ENCODE measurements at places on chromosomes 2 and 18. TPM values are rescaled to one million over a fixed set of nuclear protein-coding genes. Genes with fewer than 3 reads are reported as not detected.

The COL3A1 gene
- 0.17 TPM for total RNA-seq

The HOXD12 gene
- not detected for total RNA-seq

The PTH2R gene
- 0.19 TPM for total RNA-seq

The TMEFF2 gene
- total RNA-seq: 1.5 TPM

The RAB27B gene
- total RNA-seq: 0.31 TPM

The ST6GAL2 gene
- 25.7 TPM for total RNA-seq

The UNC80 gene
- 0.47 TPM for total RNA-seq

The LRRC30 gene
- total RNA-seq: not detected

The TUBA4B gene
- total RNA-seq: 0.14 TPM

The CHN1 gene
- 30.2 TPM for total RNA-seq

The APCDD1 gene
- 1.0 TPM for total RNA-seq

The CYTIP gene
- not detected for total RNA-seq

The RNF144A gene
- 14.7 TPM for total RNA-seq

The AMER3 gene
- total RNA-seq: 0.49 TPM

The INHBB gene
- total RNA-seq: 0.16 TPM

The STPG4 gene
- 0.28 TPM for total RNA-seq

The EVX2 gene
- 0.03 TPM for total RNA-seq

The CPLX4 gene
- not detected for total RNA-seq

The ADAM23 gene
- total RNA-seq: 12.0 TPM

The TCF23 gene
- not detected for total RNA-seq

The ITPRIPL1 gene
- total RNA-seq: 9.3 TPM

The HDHD2 gene
- total RNA-seq: 26.8 TPM

The BUB1 gene
- 184 TPM for total RNA-seq

The C2orf80 gene
- not detected for total RNA-seq

The RGPD3 gene
- total RNA-seq: 0.28 TPM

The HOXD13 gene
- not detected for total RNA-seq

The SLC66A2 gene
- total RNA-seq: 10.9 TPM

The CABLES1 gene
- 8.8 TPM for total RNA-seq

The PJVK gene
- 3.0 TPM for total RNA-seq

The GPR55 gene
- total RNA-seq: not detected

The SP100 gene
- total RNA-seq: not detected

The ALPG gene
- 2.5 TPM for total RNA-seq

The PRKAG3 gene
- not detected for total RNA-seq

The BMP10 gene
- not detected for total RNA-seq

The CFAP65 gene
- total RNA-seq: 0.23 TPM

The FIGN gene
- total RNA-seq: 17.2 TPM

The POLR1B gene
- total RNA-seq: 43.5 TPM

The OTOS gene
- not detected for total RNA-seq

The STEAP3 gene
- total RNA-seq: 18.2 TPM

The LIMS4 gene
- not detected for total RNA-seq

The DUSP2 gene
- 10.5 TPM for total RNA-seq

The GREB1L gene
- not detected for total RNA-seq

The RNF152 gene
- total RNA-seq: 7.9 TPM

The SLC39A10 gene
- total RNA-seq: 261 TPM

The CYRIA gene
- total RNA-seq: 3.9 TPM

The NETO1 gene
- 20.7 TPM for total RNA-seq

The LIMS3 gene
- 0.31 TPM for total RNA-seq

The SLC23A3 gene
- not detected for total RNA-seq

The MBD5 gene
- total RNA-seq: 29.3 TPM

The UPP2 gene
- not detected for total RNA-seq

The C2orf66 gene
- not detected for total RNA-seq

The SATB2 gene
- 5.7 TPM for total RNA-seq

The AGXT gene
- not detected for total RNA-seq

The GPR45 gene
- total RNA-seq: 0.23 TPM
